CD4-positive, alpha-beta T cell treated with Interleukin-1 beta for 1 hour (primary cell): ENCODE measurements at places on chromosomes 5 and 9.

- DNase-seq, result peak; percentile 69
Measured at GRCh38 chr9:116549061-116549664, 137.9 kb upstream of the TRIM32 start.

DNA sequence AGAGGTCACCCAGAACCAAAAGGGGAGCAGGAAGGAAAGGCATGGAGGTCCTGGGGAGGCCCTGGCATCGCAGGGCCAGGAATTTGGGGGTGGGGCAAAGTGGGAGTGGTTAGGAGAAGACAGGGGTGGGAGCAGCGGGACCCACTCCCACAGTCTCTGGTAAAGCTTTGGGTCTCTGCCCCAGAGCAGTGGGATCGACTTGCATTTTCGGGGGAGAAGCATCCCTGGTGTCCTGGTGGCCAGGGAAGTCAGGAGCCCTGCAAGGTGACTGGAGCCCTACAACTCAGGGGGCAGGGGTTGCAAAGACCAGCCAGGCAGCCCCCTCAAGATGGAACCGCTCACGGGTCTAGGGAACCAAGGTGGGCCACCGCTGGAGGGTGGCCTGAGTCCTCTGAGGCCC, 22.4 kb upstream of the GTF3C5 start:
- DNase-seq, result no peak

- no peak for DNase-seq
Measured at GRCh38 chr9:4618700-4619099, 43.4 kb upstream of the PLPP6 start.

- no peak for DNase-seq
Measured at GRCh38 chr5:174732036-174733020, 7.9 kb downstream of the MSX2 start.

DNA sequence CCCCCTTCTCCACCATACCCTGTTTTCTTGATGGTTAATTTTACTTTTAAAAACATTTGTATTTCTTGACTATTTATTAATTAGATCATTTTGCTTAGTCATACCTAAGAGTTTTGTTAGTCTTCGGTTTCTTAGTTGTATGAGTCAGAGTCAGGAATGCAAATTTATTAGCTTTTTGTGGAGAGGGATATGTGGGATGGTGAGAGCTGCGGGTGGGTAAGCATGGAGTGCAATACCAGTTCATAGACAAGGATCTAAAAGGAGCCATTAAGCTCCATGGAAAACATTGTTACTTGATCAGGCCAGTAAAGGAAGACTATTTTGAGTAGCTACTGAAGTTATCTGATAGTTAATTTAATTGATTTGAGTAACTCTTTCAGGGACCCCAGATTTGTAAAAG, 77.5 kb downstream of the ZSWIM6 start:
- DNase-seq, result no peak

GRCh38 chr9:87541663-87542062, 44.0 kb downstream of the DAPK1 start:
- no peak for DNase-seq

DNA sequence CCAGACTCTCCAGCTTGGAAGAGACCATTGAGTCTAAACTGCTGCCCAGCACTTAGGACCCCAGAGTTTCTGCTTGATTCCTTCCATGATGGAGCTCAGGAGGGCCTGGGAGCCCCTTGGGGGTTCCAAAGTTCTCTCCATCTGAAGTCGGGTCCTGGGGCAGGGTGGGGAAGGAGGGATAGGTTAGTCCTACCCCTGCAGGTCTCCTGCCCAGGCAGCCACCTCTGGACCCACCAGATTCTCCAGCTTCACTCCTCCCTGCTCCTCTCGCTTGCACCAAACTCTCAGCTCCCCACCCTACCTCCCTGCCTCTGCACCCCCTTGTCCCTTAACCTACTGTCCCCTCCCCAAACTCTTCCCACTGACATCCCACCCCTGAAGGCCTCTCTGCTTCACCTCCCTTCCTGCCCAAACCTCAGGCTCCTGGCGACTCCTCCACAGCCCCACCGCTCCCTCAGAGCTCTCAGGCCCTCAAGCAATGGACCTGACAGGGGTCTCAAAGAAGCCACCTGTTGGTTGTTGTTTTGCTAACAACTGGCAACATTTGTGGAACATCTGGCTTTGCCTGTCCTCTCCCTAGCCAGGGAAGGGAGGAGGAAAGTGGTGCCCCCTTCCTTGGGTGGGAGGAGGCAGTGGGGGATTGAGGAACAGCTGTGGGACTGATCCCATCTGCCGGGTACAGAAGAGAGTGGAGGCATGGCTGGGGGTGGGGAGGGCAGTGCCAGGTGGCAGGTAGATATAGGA, 137.5 kb downstream of the RGS3 start:
- no peak for DNase-seq

- DNase-seq, result no peak
Measured at GRCh38 chr5:65734921-65735320, 12.9 kb downstream of the NLN start.

DNA sequence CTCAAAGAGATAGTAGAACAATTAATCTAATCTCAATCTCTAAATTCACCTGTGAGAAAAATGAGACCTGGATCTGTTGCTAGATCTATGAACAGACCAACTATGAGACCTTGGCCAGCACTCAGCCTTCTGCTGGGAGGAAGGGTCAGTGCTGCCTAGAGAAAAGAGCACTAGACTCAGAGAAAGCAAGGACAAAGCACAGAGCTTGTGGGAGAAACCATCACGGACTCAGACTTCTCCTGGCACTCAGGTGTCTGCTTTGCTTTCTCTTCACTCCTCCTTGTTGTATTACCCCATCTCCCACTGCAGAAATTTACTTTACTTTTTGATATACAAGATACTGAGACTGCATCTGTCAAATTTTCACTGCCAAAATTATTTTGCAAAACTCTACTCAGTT, 890.0 kb upstream of the NUDT12 start:
- no peak for DNase-seq

- DNase-seq, result peak; percentile 63
Measured at GRCh38 chr9:127942216-127943010, 4.8 kb upstream of the DPM2 start.

- DNase-seq, result no peak
Measured at GRCh38 chr5:172669386-172670004, 28.4 kb downstream of the NEURL1B start.
